ENCODE measurements at places on chromosomes 1 and 21. TPM values are rescaled to one million over a fixed set of nuclear protein-coding genes. Genes with fewer than 3 reads are reported as not detected.

DNA sequence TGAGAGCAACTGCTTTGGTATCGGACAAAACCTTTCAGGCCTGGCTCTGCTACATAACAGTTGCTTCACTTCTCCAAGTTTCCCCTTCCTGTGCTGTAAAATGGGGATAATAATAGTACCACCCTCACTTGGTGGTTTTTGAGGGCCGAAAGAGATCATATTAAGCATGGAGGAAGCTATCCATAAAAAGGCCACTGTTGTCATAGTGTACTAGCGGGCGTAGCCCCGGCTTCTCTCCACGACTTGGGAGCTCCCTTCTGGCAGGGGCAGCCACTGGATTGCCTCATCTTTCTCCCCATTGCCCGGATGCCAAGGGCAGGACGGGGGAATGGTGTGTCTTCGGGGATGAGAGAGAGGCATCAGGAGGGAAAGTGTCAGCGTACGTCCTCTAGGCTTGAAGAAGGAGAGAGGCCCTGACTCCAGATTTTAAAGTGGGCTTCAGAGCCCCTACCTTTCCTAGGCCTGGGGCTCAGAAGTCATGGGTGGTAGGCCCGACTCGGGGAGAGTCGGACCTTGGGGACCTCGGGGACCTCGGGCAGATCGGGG is 548 bp upstream of the MFSD2A start:
- no peak for DNase-seq

GPATCH2 gene
- 10.4 TPM for total RNA-seq

CFHR3 gene
- total RNA-seq, result not detected

- DNase-seq, result no peak
Observed at GRCh38 chr21:45487891-45488600, 54.2 kb downstream of the SLC19A1 start.

C1orf87 gene
- total RNA-seq, result 0.65 TPM

- no peak for DNase-seq
Observed at GRCh38 chr1:48616710-48617109, 144.7 kb upstream of the SPATA6 start.

GRCh38 chr1:171981303-171981702 is 140.0 kb downstream of the DNM3 start:
- DNase-seq, result no peak

DNA sequence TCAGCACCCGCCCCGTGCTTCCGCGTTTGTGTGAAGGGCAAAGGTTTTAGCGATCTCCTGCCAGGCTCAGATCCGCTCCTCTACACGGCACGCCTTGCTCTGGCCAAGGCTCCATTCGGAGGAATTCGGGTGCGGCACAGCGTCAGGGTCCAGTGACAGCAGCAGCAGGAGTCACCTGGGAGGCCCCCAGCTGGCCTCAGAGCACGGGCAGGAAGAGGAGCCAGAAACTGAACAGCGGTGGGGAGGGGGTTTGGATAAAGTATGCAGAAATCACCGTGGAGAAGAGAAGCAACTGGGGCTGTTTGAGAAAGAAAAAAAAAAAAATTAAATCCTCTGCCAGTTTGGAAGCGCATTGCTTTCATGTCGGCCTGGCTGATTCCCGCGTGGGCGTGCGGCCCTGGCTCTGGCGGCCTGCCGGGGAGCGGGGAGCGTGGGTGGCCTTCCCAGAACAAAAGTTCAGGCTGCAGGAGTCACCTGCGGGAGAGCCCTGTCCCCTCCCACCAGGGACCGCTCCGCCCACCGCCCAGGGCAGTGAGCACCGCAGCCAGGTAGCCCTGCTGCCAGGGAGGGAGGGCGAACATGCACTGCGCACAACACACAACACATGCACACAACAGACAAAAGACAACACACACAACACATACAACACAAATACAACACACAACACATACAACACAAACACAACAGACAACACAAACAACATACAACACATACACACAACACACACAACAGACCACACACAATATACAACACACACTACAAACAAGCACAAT is 107.6 kb downstream of the ETS2 start:
- no peak for DNase-seq

MARK1 gene
- total RNA-seq, result 4.1 TPM

- DNase-seq, result no peak
Observed at GRCh38 chr1:86765073-86765472, 60.7 kb downstream of the SH3GLB1 start.

MCM3AP gene
- 86.4 TPM for total RNA-seq

RGSL1 gene
- total RNA-seq, result not detected

DNA sequence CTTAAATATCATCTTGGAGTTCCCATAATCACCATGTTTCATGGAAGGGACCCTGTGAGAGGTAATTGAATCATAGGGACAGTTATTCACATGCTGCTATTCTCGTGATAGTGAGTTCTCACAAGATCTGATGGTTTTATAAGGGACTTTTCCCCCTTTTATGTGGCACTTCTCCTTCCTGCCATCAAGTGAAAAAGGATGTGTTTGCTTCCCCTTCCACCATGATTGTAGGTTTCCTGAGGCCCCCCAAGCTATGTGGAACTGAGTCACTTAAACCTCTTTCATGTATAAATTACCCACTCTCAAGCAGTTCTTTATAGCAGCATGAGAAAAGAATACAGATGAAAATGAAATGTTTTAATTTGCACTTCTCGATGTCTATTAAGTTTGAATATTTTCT is 112.0 kb downstream of the ZNF648 start:
- DNase-seq, result no peak

GRCh38 chr1:99748419-99748818 is 18.0 kb downstream of the FRRS1 start:
- DNase-seq, result no peak

- no peak for DNase-seq
Observed at GRCh38 chr21:44927259-44927586, 6.5 kb upstream of the ITGB2 start.

DNA sequence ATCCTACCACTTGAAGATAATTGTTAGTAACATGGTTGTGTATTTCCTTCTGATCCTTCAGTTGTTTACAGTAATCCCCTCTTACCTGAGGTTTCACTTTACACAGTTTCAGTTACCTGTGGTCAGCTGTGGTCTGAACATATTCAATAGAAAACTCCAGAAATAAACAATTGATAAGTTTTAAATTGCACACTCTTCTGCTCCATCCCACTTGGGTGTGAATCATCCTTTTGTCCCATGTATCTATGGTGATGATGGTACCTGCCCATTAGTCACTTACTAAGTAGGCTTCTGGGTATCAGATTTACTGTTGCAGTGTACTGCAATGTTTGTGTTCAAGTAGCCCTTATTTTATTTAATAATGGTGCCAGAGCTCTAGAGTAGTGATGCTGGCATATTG is 62.5 kb downstream of the OSBPL9 start:
- DNase-seq, result no peak

ADAR gene
- 169 TPM for total RNA-seq

COL16A1 gene
- 272 TPM for total RNA-seq

GRCh38 chr1:34162852-34163766 is 1.9 kb downstream of the CSMD2 start:
- no peak for DNase-seq

GRCh38 chr21:16644685-16645084 is 868.2 kb upstream of the CXADR start:
- DNase-seq, result no peak

GRCh38 chr1:153944005-153944826 is 2.3 kb downstream of the DENND4B start:
- no peak for DNase-seq

DNA sequence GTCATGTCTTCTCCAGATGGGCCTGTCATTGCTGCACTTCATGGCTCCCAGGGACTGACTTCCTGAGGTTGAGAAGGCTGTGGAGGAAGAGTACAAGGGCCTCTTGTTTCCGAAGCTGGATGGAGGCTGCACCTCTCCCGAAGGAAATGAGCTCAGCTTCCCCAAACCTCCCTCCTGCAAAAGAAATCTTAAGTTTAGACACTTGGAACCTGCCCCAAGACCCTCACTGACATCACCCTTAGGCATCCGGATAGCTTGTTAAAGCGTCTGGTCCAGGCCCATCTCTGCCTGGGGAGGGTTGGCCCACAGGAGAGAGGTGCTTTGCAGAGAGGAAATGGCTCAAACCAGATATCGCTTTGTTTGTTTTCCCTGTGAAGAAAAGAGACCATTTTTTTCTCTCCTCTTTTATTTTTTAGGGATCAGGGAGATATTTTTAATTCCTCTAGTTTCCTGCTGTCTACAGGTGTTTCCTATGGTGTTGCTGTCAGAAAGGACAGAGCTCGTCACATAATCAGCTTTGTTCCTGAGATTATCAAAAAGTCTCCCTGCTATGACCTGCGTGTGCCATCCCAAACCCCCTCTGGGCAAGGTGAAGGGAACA is 25.0 kb downstream of the RCSD1 start:
- no peak for DNase-seq

DNA sequence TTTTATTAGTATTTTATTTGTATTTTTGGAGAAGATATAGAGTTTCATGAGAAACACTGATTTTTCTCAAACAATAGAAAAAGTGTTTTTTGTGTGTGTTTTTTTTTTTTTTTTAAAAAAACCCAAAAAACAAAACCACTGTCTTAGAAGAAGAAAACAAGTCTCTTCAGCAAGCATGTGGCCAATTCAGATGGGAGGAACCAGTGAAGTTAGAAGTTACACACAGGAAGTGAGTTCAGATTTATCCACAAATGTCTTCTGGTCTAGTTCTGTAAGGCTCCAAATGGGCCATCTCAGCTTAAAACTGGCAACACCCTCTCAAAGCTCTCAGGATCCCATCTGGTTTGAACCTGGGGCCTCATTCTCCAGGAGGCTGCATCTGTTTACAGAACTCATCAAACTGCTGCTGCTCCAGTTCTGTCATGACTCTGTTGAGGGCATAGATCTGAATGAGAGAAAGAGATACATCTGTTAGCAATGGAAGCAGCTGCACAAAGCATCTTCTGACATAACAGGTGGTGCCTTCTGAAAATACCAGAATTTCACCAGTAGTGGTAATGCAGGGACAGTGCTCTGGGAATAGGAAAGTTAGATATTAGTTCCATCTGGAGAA is 9.8 kb upstream of the ERMAP start:
- no peak for DNase-seq

DNA sequence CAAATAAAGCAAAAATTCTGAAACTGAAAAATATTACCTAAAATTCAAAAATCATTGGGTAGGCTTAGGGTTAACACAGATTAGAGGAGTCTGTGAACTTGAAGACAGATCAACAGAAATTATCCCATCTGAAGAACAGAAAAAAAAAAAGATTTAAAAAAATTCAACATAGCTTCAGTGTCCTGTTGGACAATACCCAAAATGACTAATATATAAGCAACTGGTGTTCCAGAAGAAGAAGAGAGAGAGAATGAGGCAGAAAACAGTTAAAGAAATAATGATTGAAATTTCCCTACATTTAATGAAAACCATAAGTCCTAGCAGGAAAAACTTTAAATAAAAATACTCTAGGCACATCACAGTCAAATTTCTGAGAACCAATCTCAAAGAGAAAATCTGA is 31.5 kb downstream of the TMCO1 start:
- no peak for DNase-seq

CHI3L1 gene
- not detected for total RNA-seq

DNA sequence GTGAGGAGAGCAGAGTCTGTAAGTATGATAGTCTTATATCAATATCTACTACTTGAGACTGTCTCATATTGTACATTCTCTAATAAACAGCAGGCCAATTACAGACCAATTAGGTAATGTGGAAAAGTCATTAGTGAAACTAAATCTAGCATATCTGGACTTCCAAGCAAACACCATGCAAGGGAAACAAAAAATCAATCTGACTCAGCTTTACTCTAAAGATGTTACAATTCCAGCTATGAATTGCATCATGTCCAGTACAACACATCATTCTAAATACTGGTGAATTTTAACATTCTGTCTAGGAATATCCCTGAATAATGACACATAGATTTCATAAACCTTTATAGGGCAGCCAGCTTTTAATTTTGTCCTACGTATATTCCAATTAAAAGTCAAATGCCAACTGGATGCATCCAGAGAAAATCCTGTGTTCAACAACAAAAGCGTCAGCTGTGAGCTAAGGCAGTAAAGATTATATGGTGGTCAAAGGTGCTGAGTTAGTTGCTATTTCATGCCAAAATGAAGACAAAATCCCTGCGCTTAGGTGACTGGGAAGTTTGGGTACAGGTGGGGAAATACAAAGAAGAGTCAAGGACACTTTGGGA is 159.3 kb downstream of the TTLL7 start:
- DNase-seq, result no peak

DNA sequence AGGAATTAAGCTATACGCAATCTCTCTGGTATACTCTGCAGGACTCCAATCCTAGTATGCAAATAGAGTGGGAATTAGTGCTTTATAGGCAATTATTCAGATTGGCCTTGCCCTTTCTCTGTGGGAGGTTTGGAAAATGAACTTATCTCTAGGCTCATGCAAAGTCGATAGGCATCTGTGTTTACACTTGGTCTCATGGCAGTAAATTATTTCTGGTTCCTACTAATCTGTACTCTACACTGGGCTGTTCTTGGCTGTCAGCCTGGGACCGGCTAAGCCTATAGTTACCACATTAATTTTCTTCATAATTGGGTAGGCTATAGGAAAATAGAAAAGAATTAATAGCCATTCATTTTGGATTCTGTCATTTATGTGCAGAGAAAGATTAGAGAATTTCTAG is 544.6 kb downstream of the AMY1C start:
- DNase-seq, result no peak

DIO1 gene
- not detected for total RNA-seq

DNA sequence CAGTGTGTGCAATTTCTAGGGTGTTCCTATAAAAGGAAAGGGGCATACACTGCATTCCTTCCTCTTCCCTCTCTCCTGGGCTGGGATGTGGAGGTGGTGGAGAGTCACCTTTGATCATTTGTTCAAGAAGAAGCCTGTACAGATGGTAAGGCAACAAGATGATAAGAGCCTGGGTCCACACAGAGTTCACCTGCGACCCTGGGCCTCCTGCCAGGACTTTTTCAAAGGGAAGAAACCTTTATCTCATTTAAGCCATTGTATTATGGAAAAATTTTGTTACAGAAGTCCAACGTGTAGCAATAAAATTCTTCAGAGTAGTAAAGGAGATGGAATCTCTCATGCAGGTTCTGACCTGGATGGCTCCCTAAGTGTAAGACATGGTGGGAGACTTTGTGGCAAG is 189.1 kb downstream of the MIS18A start:
- DNase-seq, result no peak

DMRTA2 gene
- total RNA-seq, result not detected

ADAM30 gene
- not detected for total RNA-seq

GBP5 gene
- not detected for total RNA-seq

- no peak for DNase-seq
Observed at GRCh38 chr21:34545079-34545884, 33.3 kb upstream of the KCNE1 start.

Measured in chondrocyte (in vitro differentiated cells).